Stimulated activated CD4-positive, alpha-beta T cell treated with anti-CD3 and anti-CD28 coated beads, Interleukin-1b, Interleukin-23, amount 100 ng/mL, for 1 hour (primary cell): ENCODE measurements at places on chromosomes 4 and X.

DNA sequence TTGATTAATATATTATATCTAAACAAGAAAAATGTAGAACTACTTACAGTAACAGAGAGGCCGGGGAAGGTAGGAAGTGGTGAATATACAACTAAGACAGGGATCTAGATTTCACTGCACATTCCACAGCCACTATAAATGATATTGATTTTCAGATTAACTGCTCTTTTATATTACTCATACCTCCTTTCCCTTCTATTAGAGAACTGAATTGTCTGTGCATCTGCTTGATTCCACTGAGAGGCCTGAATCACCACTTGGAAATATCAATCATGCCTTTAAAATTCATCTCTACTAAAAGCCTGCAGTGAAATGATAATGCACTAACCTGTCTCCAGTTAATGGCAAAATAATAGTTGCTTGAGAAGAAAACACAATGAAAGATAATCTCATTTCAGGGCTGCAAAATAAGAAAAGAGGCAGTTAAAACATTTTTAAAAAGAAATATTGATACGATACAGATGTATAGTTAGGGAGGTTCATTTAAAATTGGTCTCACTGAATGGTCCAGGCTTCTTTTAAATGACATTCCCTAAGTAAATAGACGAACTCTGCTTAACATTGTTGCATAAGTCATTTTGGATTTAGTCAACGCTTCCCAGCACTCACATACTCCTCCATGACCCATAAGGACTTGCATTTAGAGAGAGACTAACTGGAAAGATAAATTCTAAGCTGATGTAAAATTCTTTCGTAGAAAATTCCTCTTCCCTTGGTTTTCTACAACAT lies 3.8 kb downstream of the ANTXR2 start:
- no peak for DNase-seq

- DNase-seq, result no peak
Observed at GRCh38 chrX:65532016-65532415, 2.6 kb downstream of the LAS1L start.

- DNase-seq, result no peak
Observed at GRCh38 chr4:99361268-99361898, 8.8 kb upstream of the ADH1C start.

GRCh38 chr4:31947101-31947500 lies 1226.9 kb downstream of the PCDH7 start:
- no peak for DNase-seq

- no peak for DNase-seq
Observed at GRCh38 chr4:179836179-179837075, 2394.2 kb upstream of the AGA start.

GRCh38 chr4:102344520-102344953 lies 745 bp downstream of the SLC39A8 start:
- peak; percentile 3 for DNase-seq

- no peak for DNase-seq
Observed at GRCh38 chr4:158410272-158410671, 111.4 kb upstream of the RXFP1 start.

- no peak for DNase-seq
Observed at GRCh38 chr4:143539670-143540023, 26.1 kb downstream of the SMARCA5 start.

DNA sequence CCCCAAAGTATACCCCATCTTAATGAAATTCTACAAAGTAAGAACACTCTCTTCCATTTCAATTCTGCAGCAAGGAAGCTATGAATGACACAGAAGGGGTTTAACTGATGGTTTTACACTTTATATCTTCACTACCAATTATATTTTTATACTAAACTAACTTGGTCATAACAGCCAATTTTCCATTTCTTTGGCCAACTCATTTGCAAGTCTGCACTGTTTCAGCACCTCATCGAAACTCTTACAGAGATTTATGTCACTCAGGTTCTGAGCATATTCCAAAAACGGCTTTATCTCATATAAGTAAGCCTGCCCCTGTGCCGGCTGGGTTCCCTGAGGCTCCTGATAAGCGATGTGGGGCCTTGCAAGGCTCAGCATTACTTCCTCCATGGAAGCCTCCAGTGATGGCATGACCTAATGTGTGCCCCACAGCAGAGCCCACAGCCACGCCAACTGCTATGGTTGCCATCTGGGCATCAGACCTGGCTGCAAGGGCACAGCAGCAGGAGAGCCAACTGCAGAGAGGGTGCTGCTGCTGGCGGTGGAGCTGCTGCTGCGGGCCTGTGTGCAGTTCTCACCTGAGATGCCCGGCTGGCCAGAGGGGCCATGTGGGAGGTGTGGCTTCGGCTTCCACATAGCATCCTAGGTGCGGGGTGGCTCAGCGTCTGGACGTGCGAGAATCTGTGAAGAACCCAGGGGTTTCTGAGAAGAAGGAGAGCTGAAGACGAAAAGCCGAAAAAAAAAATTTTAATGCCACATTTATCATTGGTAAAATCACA lies 13.4 kb upstream of the IBSP start:
- DNase-seq, result no peak

DNA sequence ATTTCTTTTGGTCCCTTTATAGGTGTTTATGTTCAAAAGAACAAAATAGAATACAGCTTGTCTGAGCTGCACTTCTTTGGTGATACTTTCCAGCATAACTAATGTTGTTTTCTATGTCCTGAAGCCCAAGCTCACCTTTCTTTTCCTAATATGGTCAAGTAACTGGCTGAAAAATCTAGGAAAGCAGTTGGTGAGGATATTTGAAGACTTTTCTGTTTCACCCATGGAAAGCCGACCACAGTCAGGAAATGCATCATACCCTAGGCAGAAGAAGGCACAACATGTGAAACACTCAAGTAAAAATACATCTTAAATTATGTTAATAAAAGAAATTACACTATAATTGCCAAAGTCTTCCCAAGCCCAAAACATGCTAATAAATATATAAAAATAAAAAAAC lies 337.0 kb downstream of the PDGFC start:
- DNase-seq, result no peak

DNA sequence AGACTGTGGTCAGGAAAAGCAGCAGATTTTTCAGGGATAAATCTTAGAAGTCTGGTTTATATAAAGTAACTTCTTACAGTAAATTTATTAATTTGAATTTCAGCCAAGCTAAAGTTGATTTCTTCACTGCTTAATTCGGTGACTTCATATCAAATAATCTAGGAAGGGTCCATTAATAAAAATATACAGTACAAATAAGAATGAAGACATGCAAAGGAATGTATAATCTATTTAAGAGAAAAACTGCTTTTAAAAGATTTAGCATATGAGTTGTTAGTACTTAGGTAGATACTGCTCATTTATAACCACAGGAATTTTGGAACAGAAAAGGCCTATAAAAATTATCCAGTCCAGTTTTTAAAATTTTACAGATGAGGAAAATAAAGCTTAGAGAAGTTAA lies 177.1 kb downstream of the DLG3 start:
- DNase-seq, result no peak

DNA sequence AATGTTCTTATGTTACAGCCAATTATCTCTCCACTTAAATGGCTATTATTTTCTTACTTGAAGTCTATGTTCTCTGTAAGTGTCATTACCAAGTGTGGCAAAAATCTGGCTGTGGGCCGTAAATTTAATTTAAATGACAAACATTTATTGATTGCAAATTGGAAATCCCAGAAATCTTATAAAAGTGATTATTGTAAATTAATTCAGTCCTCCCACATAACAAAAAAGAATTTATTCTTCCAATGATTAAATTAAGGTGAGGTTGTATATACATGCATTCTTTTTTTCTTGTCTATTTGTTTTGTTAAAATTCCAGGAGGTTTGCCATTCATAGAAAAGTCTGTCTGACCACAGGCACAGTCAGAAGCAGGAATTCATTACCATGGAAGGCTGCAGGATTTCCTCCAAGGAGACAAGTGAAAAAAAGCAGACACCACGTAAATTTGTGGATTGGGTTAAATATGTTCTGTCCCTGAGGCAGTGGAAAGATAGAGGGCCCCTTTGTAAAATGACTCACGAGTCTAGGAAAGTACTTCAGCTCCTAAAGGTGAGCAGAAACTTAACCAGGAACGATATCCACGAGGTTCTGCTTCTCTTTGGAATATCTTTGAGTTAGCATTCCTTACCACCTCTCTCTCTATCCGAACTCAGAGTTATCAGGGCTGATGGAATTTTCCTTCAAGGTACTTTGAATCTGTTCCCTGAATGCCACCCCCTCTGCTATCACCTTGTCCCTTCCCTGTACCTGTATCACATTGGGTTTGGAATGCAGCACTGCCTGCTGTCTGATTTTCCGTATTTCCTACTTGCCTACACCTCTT lies 10.7 kb downstream of the PPARGC1A start:
- DNase-seq, result no peak

DNA sequence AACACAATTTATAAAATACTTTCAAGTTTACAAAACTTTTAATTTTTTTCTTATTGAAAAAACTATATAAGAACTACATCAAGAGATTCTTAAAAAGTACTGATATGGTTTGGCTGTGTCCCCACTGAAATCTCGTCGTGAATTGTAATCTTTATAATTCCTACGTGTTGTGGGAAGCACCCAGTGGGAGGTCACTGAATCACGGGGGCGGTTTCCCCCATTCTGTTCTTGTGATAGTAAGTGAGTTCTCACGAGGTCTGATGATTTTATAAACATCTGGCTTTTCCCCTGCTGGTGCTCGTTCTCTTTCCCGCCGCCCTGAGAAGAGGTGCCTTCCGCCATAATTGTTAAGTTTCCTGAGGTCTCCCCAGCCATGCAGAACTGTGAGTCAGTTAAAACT lies 88.5 kb downstream of the FRAS1 start:
- no peak for DNase-seq

DNA sequence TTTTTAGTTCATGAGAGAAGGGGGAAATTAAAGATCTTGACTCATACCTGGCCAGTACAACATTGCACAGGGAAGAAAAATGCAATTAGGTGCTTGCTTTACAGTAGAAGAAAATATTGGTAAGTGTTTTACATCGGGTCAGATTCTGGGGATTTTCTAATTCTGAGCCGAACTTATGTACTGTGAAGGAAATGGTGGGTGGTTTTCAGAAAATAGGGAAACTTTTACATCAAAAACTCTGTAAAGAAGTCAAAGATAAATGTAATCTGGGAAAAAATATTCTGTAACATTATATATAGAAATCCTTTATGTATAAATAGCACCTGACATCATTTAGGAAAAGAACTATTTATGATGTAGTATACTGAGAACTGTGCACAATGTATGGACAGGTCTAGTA lies 75.4 kb downstream of the KDM6A start:
- no peak for DNase-seq

GRCh38 chr4:138945401-138945800 lies 70.2 kb upstream of the NOCT start:
- no peak for DNase-seq

DNA sequence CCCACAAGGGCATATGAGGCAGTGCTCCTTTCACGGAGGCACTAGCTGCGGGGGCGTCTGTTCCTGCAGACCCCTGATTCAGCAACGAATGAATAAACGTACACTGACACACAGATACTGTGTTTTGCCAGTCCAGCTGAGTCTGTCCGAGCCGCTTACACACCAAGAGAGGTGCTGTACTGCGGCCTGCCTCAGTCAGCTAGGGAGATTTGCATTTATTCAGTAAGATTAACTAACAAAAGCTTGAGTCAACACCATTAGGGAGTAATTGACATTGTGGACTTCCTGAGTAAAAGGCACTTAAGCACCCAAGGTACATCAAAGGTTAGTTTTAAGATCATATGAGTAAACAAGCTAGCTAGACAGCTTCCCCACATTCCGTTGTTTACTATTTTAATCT lies 31.0 kb upstream of the BEX4 start:
- DNase-seq, result no peak

GRCh38 chr4:24196785-24197184 lies 306.9 kb upstream of the PPARGC1A start:
- no peak for DNase-seq

DNA sequence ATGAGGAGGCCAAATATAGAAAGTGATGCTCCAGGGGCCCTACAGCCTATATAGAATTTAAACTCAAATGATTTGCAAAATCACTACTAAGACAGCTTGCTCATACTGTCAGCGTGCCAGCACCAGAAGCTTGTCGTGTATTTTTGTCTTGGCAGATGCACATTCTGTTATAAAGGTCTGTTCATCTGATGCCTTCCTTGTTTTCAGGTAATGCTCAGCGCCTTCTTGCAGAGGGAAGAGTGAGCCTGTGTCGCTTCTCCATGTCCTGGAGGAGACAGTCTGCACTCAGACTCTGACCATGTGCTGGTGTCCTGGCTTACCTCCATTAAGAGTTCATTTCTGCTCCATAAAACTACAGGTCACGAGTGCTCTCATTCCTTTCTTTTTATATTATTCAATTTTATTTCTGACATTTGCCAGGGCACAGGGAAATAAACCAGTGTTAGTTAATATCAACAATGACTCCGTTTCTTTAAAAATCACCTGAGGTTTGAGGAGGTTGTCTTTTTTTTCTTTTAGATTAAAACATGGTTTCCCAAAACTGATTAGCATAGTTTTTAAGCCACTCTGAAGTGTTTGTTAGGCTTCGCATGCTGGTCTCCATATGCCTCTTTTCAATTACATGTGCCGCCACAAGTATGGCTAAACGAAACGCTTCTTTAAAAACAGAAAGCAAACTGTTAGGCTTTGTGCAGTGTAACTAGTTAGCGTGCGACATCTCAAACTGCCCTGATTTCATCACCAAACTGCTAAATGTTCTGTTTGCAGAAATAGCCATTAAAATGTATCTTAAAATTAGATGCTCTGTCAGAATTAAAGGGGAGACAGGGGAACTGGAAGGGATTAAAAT lies 215.2 kb upstream of the GK2 start:
- DNase-seq, result no peak

GRCh38 chr4:67355806-67356205 lies 189.5 kb downstream of the CENPC start:
- DNase-seq, result no peak

- DNase-seq, result no peak
Observed at GRCh38 chrX:56233100-56233499, 944 bp downstream of the KLF8 start.

DNA sequence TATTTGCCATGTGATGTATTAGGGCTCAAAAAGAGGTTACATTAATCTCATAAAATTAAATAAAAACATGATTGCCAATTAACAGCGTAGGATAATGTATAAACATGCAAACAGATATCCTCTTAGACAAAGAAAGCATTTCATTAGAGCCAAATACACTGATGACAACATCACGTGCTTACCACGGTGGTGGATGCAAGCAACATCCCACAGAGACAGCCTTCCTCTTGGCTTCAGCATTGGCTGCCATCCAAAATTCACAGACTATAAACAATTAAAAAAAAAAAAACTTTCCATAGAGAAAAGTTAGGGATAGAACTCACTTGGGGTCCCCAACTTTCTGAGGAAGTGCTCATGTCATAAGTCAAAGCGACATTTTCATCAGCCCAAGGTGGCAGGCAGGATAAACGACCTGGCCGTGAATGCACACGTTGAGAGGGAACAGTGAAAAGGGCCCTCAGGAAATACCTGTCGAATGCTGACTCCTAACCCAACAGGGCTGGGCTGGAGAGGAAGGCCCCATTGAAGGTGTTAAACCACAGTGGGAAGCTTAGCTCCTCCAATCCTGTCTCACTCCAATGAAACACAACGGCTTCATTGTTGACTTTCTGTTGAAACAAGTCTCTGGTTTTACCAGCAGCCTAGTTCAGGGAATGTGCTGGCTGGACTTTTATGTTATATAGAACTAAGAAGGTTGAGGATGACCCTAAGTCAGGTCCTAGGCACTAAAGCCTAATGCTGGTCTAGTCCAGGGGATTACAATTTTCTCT lies 48.4 kb downstream of the IDS start:
- no peak for DNase-seq

- no peak for DNase-seq
Observed at GRCh38 chrX:123990169-123990568, 28.7 kb downstream of the STAG2 start.
